Activated CD4-positive, CD25-positive, alpha-beta regulatory T cell (primary cell): ENCODE measurements at places on chromosomes 12 and 14.

- no peak for DNase-seq
Measured at GRCh38 chr14:31291210-31291609, 83.6 kb upstream of the HECTD1 start.

- no peak for DNase-seq
Measured at GRCh38 chr12:20490213-20490612, 121.9 kb downstream of the PDE3A start.

DNA sequence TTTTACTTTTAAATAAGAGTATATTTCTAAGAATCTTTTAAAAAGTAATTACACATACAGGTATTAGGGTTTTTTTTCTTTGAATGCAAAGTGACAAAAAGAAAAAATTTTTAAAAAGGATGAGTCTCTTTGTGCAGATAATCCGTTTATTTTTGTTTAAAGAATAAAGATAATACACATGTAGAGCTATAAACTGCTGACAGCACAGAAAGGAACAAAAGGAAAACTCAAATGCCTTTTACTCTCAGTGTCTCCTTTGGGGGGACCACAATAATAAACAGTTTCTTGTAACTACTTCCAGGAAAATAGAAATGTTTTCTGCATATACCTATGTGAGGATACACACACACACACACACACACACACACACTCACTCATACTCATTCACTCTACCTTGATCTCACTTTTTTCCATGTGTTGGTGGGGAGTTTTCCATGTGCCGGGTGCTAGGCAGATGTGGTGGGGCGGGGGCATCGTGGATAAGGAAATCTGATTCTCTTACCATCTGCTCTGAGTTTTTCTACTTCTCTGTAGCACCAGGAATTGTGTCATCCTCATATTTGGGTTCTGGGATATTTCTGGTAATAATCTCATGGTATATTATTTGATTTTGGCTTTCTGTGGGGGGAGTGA is 58.1 kb downstream of the KCTD10 start:
- DNase-seq, result no peak

DNA sequence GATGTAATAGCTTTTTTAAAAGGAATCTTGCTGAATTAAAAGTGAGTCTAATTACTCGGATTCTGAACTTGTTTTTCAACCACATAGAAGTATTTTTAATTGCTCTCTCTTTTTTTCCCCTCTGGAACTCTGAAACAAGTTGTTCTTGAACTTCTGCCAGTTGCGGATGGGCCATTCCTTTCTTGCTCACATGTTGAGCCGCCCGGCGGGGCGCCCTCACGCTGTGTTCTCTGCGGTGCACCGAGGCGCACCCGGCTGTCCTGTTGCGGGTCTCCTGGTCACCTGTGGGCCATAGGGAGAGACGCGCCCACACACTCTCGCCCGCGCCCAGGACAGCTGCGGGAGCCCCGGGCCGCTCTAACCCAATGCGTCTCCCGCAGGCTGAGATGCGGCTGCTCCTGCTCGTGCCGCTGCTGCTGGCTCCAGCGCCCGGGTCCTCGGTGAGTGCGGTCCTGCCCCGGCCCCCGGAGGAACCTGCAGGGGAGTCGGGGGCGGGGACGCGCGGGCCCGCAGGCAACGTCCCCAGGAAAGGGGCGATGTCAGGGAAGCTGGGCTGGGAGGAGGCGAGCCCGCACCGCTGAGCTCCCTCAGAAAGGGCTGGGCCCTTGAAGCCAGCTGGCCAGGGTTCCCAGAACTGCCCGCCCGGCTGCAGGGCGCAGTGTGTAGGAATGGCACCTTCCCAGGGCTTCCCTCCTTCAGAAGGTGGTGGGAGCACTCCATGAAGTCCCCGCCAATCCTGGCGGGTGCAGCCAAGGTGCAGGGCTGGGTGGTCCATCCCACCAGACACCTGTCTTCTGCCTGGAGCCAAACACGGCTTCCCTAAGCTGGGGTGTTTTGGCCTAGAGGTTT is 2.3 kb downstream of the PAPLN start:
- no peak for DNase-seq

- DNase-seq, result no peak
Measured at GRCh38 chr14:69685716-69686115, 74.3 kb downstream of the SUSD6 start.

DNA sequence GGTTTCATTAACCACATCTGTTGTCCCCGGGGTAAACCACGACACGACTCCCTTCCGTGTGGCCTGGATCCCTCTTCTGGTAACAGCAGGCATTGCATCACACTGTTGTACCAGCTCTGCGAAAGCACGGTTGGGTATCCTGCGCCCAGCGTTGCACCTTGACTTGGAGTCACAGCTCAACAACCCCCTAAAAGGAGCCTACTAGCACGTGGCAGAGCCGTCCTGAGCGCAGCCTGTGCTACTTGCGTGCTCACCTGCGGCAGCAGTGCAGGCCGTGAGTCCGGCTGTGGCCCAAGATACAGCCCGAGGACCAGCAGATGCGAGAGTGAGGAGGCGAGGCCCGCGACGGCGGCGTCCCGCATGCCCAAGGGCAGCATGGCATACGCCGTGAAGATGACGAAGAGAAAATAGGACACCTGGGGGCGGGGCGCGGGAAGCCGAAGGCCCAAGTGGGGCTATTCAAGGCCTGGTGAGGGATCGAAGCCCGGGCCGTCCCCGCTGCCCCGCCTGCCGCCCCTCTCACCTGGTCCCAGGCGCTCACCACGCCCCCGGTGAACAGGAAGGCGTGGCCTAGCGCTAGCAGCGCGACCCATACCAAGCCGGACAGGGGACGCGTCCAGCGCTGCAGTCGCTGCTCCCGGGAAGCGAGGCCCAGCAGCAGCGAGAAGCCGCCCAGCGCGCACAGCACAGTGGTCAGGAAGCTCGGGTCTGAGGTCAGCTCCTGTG is 2.4 kb downstream of the ADCY4 start:
- peak; percentile 61 for DNase-seq

- no peak for DNase-seq
Measured at GRCh38 chr14:99258341-99258861, 13.6 kb downstream of the BCL11B start.

DNA sequence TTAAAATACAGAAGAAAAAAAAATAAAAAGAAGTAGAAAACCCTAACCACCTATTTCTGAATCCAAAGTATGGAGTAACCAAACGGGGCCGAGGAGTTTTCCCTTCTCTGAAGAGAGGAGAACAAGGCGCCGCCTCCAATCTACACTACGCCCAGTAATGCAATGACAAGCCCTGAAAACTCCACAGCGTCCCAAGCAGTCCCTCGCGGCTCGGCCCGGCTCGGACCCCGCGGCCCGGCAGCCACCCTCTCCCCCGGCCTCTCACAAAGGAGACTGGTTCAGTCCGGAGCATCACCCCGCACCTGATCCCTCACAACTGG is 371 bp downstream of the CHD8 start:
- no peak for DNase-seq

DNA sequence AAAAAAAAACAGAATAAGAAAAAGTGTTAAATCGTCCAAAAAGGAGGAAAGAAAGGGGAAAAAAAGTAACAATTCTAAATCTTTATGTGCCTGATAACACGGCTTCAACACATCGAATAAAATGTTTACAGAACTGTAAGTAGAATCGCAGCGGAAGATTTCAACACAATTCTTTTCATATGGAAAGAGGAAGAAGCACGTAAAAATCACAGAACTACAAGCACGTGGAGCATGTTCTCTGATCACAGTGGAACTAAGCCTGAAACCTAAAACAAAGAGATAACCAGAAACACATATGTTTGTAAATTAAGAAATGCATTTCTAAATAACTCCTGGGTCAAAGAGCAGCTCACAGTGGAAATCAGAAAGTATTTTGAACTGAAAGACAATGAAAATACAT is 8.7 kb downstream of the CLEC7A start:
- DNase-seq, result no peak

DNA sequence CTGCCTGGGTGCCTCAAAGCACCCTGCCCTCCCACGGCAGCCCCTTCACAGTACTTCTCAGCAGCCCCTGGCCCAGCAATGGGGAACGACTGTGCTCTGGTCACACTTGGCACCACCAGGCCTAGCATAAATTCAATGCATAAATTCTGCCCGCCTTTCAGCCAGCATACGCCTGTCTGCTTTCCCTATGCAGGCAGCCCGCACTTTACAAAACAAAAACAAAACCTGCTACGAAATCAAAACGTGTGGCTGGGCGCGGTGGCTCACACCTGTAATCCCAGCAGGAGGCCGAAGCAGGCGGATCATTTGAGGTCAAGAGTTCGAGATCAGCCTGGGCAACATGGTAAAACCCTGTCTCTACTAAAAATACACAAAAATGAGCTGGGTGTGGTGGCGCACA is 33.5 kb downstream of the SNRNP35 start:
- no peak for DNase-seq

DNA sequence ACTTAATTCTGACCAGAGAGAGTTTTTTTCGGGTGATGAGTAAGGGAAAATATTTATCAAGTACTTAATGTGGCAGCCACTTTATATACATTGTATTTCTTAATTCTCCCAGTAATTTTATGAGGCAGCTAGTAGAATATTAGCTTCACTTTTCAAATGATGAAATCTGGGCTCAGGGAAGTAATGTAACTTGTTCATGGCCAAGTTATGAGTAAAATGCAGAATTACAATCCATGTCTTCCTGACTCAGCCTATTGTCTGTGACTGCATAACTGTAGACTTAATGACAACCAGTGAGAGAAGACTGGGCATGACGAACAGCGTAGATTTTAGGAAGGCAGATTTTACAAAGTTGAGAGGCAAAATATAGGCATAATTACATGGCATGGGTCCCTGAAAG is 106.7 kb upstream of the MIS18BP1 start:
- DNase-seq, result no peak

GRCh38 chr12:34340534-34341361 is 318.5 kb downstream of the ALG10 start:
- DNase-seq, result no peak

- no peak for DNase-seq
Measured at GRCh38 chr14:52759145-52759544, 29.2 kb downstream of the STYX start.

- no peak for DNase-seq
Measured at GRCh38 chr14:42421377-42422078, 814.9 kb downstream of the LRFN5 start.

DNA sequence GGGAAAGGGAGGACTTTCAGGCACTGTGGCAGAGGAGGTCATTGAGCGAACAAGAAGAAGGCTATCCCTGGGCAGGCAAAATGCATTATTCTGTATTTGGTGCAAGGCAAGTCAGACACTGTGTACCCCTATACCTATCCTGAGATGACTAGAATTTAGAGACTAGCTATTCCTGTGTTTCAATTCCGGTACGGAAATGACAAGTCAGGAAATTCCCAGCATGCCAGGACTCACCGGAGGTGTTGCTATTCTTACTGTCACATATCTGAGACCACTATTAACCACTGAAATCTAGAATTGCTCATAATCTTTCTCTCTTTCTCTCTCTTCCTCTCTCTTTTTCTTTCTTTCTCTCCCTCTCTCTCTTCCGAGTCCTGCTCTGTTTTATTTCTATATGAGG is 297.1 kb downstream of the PDZRN4 start:
- DNase-seq, result no peak

DNA sequence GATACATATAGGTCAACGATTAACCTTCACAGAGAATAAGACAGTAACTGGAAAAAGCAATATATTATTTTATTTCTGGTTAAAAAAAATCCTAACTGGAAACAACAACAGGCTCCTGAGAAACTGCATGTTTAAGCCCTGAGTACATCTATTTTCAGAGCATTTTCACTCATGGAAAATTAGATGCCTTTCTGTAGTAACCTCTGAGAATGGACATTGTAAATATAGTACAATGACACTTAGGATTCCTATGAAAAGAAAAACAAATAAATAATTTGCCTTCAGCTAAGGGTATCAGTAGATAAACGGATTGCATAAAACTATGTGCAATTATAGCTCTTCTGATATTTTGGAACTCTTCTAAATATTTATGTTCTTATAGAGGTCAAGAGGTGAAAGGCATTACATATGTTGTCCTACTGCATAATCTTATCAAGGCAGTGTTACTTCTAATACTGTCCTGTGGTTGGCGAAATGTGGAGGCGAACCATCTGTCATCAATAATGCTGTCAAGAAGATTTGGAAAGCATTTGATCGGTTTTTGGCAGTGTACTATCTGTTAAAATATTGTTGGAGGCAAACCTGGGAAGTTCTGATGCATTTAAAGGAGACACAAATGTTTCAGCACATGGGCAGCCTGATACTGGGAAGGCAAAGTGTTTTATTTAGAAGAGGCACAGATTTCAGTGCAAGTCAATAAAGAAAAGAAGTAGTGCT is 381.8 kb downstream of the BTG1 start:
- no peak for DNase-seq

DNA sequence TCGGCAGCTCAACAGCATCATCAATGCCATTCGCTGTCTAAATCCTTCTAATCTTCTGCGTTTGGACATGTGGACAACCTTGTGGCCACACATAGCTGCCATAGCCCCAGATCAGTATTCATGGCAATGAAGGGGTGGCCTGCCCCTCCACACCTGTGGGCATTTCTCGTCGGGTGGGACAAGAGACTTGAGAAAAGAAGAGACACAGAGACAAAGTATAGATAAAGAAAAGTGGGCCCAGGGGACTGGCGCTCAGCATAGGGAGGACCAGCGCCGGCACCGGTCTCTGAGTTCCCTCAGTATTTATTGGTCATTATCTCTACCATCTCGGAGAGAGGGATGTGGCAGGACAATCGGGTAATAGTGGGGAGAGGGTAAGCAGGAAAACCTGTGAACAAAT is 42.3 kb downstream of the MAGOHB start:
- no peak for DNase-seq

GRCh38 chr14:50399251-50400032 is 2.8 kb upstream of the CDKL1 start:
- DNase-seq, result no peak

GRCh38 chr14:51546099-51546498 is 105.6 kb upstream of the FRMD6 start:
- no peak for DNase-seq

- DNase-seq, result no peak
Measured at GRCh38 chr12:29521951-29522350, 24.5 kb upstream of the OVCH1 start.

DNA sequence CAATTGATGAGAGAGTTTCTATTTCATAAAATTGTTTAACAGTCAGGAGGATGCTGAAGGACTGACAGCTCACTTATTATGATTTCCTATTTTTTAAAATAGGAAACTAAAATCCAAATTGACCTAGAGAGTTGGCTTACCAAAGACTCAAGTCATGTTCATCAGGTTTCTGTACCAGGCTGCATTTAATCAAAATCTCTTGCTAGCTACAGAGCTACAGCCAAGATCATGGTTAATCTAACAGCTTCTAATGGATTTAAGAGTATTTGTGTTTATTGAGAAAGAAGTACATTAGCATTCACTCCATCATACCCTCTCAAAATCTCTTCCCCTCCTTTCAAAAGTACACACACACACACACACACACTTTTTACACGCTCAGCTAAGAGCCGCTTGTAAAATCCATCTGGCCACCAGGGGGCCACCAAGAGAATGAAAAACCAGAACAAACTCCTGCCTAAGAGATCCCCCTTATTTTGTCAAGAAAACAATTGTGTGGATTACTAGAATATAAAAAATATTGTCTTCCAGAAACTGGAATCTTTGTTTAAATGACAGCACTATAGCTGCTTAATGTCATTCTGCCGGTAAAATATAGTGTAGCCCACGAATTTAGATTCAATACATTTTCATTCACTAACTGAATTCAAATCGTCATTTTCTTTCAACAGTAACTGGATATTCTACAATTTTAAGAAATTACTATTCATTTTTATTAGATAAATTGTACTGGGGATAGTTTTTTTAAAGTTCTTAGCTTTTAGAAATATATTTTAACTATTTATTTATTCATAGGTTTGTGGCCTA is 334.0 kb downstream of the BTG1 start:
- peak; percentile 65 for DNase-seq

- no peak for DNase-seq
Measured at GRCh38 chr12:15613981-15614380, 175.2 kb downstream of the EPS8 start.
